NCI-H1092 treated with DMSO at 0.1 percent for 48 hours (cell line): ENCODE measurements at places on chromosomes 1 and 21.

DNA sequence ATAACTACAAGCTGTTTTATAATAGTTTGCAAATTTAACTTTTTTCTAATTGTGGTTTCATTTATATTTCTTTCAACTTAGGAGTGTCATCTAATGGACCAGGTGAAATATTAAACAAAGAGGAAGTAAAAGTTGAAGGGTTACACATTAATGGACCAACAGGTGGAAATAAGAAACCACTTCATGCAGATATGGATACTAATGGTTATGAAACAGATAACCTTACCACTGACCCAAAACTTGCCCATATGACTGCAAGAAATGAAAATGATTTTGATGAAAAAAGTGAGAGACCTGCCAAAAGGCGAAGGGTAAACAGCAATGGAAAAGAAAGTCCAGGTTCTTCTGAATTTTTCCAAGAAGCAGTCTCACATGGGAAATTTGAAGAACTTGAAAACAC lies 59.7 kb downstream of the MIER1 start:
- DNase-seq, result no peak

- DNase-seq, result no peak
Measured at GRCh38 chr1:189212606-189213005, 1265.1 kb downstream of the BRINP3 start.

- no peak for DNase-seq
Measured at GRCh38 chr1:239268007-239268406, 118.4 kb upstream of the CHRM3 start.

GRCh38 chr1:24862775-24863483 lies 67.1 kb downstream of the RUNX3 start:
- no peak for DNase-seq

- DNase-seq, result no peak
Measured at GRCh38 chr1:227140376-227140775, 177.9 kb downstream of the CDC42BPA start.

GRCh38 chr1:35557118-35557610 lies at the start of gene KIAA0319L:
Gene KIAA0319L (minus strand): TSS chr1:35557403. CDS start chr1:35554491, 2,912 bp downstream.
- DNase-seq, result peak; percentile 95

- no peak for DNase-seq
Measured at GRCh38 chr1:48760857-48761256, 15.8 kb downstream of the BEND5 start.

- no peak for DNase-seq
Measured at GRCh38 chr21:31158789-31159581, 120.7 kb upstream of the KRTAP19-8 start.
